ENCODE measurements at places on chromosomes 11 and 22. TPM values are rescaled to one million over a fixed set of nuclear protein-coding genes. Genes with fewer than 3 reads are reported as not detected.

The SNX19 gene
- total RNA-seq = 49.6 TPM

The CSRP3 gene
- 0.27 TPM for total RNA-seq

The BDNF gene
- 1.5 TPM for total RNA-seq

The TRMT2A gene
- 33.6 TPM for total RNA-seq

The CCDC81 gene
- 3.4 TPM for total RNA-seq

The CRYBB1 gene
- total RNA-seq = 0.27 TPM

The FOLH1 gene
- total RNA-seq = 5.2 TPM

The PVALB gene
- 0.91 TPM for total RNA-seq

The NXPE1 gene
- total RNA-seq = not detected

The LDHAL6A gene
- total RNA-seq = 0.54 TPM

The LINC01488 gene
- total RNA-seq = not detected

DNA sequence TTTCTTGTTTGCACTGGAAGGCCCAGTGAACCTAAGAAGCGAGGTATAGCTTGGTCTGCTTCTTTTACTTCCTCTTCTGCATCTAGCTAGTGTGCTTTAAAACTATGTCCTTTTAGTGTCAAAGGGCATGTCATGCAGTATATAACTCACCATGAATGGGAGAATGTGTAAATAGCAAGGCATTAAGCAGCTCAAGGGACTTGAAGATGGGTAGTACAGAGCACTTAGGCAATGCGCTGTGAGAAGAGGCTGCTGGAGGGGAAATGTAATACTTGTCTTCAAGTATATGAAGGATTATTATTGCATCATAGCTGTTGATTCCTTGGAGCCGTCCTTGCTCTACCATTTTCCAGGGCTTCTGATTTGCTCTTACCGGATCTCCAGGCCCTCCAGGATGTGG lies 7.6 kb downstream of the MAML2 start:
- DNase-seq = no peak

GRCh38 chr11:17209939-17210245 lies 2.1 kb upstream of the PIK3C2A start:
- no peak for DNase-seq

- peak; percentile 28 for DNase-seq
These were observed 35.5 kb downstream of the FZD4 start for GRCh38 chr11:86919557-86920210.

DNA sequence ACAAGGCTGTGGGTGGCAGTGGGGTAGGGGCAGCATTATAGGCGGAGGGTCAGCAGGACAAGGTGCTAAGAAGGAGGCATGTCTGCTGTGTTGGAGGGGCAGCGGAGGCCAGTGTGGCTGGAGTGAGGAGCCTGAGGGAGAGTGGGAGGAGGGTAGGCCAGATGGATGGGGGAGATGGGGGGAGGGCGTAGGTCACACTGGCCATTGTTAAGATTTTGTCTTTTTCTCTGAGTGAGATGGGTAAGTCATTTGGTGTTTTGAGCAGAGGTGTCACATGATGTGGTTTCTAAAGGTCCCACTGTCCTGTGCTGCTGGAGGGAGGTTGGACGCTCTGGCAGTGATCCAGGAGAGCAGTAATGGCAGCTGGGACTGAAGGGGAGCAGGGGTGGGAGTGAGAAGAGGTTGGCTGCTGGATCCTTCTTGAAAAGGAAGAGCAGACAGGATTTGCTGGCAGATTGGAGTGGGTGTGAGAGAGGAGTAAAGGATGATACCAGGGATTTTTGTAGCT lies 9.8 kb downstream of the PPP6R3 start:
- no peak for DNase-seq

GRCh38 chr11:120563703-120564572 lies 52.4 kb downstream of the GRIK4 start:
- DNase-seq = peak; percentile 31

DNA sequence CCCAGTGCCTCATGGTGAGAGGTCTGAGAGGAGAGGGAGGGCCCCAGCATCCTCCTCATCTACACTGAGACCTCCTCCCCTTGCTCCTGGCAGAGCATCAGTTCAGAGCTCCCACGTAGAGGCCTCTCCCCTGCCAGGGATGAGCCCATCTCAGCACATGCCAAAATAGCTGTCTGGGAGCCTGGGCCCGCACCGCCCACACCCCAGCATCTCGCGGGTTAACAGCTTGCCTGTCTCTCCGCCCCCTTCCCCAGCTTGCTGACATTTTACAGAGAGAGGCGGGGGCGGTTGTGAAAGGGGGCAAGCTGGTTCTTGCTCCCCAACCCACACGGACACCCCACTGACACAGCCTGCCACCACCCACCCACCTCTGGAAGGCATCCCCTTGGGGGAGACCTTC lies 6.4 kb downstream of the DGKZ start:
- no peak for DNase-seq

DNA sequence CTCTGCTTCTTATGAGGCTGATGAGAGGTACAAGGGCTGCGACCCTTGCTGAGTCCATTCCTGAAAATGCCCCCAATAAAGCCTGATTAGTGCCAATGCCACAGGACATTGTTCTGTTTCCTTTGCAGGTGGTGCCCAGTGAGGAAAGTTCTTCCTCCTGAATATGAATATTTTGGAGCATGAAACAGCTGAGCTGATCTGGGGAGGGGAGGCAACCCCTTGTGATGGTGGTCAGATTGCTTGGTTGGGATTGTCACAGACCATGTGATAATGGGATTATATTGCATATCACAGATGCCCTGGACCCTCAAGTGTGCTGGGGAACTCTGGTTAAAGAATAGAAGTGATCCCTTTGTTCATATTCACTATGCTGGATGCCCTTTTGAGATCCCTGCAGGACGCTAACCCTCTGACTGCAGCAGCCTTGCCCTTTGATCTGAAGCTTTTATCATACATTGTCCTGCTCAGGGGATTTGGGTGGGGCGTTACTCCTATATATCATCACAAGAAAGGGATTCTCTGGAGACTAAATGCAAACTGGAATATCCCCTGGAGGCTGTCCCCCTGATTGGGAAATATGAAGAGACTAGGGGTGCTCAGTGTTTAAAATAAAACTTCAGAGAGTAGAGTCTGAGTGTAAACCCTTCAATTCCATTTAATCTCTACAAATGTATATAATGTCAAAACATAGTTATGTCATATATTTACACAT lies 76.9 kb upstream of the TOP3B start:
- DNase-seq = no peak

DNA sequence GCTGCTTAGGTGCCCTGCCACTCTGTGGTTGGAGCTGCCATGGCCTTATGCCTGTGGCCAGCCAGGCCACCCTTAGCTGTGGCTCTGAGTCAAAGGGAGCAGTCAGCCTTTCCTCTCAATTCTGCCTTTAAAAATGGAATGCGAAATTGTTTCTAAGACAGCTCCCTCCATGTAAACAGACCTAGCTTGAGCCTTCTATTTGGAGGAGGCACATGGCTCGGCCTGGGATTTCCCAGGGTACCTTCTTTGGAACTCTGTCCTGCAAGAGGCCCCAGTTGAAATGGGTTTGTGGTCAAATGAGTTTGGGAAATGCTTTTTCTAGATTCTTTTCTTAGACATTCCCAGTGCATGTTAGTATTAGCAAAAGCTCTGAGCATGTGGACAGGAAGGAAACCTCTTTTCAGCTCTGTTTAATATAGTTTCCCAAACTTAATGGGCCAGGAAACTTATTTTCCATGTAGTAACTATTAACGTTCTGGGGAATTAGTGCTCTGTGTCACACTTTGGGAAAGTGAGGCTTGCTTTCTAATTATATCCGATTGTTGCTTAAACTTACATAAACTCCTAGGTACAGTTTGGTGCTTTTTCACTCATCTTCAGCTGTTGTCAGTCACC lies 7.8 kb downstream of the PHOX2A start:
- no peak for DNase-seq

DNA sequence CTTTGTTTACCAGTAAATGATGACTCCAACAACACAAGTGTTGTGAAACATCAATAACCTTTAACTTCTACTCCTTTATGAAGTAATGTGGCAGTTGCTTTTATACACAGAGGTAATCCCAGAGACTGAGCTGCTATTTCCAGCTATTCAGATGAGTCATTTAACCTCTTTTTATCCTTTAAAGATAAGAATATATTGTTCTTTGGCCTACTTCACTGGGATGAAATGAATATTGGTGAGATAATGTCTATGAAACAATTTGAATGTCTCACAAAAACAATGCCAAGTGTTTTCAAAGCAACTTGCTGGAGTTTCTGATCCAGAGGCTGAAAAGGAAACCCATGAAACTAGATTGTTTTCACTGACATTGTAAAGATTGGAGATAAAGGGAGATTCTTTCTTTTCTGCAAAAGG lies 564.4 kb upstream of the LUZP2 start:
- no peak for DNase-seq

DNA sequence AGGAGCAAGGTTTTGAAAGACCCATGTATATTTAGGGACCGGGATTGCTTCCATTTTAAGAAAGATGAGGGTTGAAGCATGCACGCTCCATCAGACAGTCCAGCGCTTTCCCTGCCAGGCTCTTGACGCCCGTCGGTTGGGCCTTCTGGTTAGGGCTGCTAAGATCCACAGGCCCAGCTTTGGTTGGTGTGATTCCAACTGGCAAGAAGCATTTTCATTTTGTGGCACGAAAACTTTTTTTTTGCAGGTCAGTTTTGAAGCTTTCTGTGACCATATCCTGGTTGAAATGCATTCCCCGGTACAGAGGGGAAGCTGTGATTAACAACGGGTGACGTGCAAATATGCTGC lies 34.3 kb upstream of the MPPED1 start:
- no peak for DNase-seq

- peak; percentile 2 for DNase-seq
These were observed 22.0 kb downstream of the MMP20 start for GRCh38 chr11:102603091-102603490.

DNA sequence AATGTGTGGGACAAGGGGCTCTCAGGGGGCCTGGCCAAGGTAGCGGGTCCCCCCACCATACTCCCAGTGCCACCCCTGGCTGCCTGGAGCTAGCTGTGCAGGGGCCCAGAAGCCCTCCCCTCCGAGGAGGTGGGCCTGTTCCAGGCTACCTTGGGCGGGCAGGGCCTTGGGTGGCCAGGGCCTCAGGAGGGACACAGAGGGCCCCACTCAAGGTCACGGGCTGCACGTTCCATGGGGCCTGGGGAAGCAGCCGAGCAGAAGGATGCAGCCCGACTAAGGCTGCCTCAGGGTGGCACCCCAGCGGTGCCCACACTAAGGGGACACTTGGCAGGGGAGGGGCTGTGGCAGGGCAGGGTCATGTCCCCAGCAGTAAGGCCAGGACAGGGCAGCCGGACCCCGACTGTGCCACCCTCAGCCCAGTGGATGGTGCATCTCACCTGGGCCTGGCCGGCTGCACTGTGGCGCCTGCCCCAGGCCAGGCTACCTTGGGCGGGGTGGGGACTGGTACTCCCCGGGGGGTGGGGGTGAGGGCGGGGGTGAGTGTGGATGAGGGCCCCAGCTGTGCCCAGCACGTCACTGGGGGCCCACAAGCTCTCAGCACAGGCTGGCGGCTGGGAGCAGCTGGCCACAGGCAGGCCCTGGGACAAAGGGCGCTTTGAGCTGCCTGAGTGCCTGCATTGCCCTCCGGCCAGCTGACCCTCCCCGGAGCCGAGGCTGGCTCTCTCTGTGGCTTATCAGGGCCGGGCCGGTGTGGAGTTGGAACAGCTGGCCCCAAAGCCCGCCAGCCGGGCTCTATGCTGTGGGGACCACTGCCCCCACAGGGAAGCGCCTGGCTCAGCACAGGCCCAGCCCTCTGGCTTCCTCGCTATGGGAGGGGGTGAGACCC lies 117.1 kb downstream of the KCNQ1 start:
- DNase-seq = no peak

DNA sequence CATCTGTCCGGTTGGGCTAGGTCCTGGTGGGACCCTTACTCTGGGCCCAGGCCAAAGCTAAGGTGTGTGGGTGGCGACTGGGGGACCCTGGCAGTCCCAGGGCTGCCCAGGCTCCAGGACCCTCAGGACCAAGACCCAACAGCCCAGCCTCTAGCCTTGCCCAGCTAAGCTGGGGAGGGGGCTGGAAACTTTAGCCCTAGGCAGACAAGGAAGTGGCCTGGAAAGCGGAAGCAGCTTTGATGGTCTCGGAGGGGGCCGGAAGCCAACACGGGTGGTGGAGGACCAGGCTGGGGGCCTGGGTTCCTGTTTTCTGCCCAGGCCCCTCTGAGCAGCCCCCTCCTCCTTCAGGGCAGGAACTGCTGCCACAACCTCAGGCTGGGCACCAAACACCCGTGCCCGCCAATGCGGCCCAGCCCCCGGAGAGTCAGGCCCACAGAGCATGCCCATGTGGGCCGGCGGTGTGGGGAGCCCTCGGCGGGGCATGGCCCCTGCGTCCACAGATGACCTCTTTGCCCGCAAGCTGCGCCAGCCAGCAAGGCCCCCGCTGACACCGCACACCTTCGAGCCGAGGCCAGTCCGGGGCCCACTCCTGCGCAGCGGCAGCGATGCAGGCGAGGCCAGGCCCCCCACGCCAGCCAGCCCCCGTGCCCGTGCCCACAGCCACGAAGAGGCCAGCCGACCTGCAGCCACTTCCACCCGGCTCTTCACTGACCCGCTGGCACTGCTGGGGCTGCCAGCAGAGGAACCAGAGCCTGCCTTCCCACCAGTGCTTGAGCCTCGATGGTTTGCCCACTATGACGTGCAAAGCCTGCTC lies 2.8 kb downstream of the SIPA1 start:
- no peak for DNase-seq

DNA sequence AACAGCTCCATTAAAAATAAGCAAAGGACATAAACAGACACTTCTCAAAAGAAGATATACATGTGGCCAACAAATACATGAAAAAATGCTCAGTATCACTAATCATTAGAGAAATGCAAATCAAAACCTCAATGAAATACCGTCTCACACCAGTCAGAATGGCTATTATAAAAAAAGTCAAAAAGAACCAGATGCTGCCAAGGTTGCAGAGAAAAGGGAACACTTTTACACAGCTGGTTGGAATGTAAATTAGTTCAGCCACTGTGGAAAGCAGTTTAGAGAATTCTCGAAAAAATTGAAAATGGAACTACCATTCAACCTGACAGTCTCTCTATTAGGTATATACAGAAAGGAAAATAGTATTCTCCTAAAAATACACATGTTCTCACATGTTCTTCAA lies 102.4 kb upstream of the FIBIN start:
- DNase-seq = no peak

DNA sequence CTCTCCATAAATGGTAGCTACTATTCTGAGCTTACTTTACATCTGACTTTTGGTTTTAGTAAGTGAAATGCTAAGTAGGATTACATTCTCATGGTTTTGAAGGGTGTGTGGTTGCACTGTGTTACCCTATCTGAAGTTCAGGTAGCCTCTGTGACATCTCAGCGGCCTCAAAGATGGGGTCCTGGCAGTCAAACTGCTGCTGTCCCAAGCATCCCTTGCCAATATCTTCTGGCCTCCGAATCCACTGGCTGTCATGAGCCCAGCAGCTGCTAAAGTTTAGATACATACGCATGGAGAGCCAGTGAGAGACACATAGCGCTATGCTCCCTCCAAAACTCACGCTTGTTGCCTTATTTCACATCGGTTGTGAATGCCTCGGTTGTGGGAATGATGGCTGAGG lies 34.9 kb downstream of the UBASH3B start:
- DNase-seq = no peak

Data from cerebellum (tissue), 4 donors.